ENCODE measurements at places on chromosomes 7 and 10.

- DNase-seq = no peak
Observed at GRCh38 chr10:63058236-63058635, 74.9 kb upstream of the NRBF2 start.

GRCh38 chr7:51238981-51239495 lies 77.6 kb downstream of the COBL start:
- no peak for DNase-seq

DNA sequence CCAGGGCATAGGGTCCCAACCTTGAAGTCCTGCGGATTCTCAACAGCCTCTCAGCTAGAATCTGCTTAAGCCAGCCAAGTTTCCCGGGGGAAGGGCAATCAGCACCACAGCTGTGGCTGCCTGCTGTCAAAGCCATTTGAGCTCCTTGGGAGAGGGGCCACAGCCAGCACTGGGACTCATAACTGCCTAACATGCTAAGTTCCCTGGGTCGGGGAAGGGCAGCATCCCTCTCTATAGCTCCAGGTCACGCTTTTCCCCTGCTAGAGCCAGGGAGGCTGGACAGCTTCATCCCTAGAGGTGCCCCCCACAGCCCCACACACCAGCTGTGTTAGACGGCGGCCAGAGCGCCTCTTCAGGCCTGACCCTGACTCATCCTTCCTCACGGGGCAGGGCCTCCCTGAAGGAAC lies 49.6 kb upstream of the PDE1C start:
- DNase-seq = peak; percentile 21

- DNase-seq = no peak
Observed at GRCh38 chr7:55912748-55913158, 25.5 kb downstream of the ZNF713 start.

GRCh38 chr7:127513311-127513710 lies 72.1 kb downstream of the GCC1 start:
- DNase-seq = no peak

DNA sequence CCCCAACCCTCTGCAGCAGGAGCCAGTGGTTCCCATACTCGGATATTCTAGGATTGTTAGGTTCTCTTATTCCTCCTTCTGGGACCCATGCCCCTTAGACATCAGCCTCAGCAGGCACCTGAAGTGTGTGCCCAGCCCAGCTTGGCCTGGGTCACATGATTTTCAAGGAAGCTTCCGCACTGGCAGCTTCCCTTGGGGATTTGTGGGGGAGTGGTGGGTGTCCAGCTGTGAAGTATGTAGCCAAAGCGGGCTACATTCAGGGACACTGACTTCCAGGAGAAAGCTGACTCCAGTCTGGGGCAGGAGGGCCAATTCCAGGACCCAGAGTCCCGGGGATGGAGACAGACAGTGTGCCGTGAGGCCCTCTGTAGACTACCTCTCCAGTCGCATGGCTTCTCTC lies 1.3 kb downstream of the LDB1 start:
- DNase-seq = peak; percentile 35

GRCh38 chr7:105454095-105454747 lies 65.5 kb upstream of the SRPK2 start:
- DNase-seq = no peak

DNA sequence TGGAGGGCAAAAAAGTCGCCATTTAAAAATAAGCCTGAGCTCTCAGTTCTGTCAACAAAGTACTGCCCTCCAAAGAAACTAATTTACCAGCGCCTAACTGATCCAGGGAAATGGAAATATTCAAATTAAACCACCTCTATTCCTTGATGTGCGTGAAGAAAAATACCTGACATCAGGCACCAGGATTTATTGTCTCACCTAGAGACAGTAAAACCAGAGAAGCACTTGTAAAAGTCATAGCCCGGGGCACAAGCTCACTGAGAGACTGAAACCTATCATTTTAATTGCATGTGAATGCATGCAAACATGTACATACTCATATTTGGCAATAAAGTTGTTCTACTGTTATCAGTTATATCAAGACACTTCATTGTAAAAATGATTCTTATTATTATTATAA lies 147.3 kb upstream of the VSTM2A start:
- DNase-seq = no peak

GRCh38 chr10:86668297-86669165 lies at the start of gene LDB3:
LDB3 (plus strand) TSS chr10:86668511; CDS start chr10:86668692, 181 bp downstream.
- DNase-seq = peak; percentile 67

- DNase-seq = no peak
Observed at GRCh38 chr7:80923211-80923612, 4.4 kb upstream of the SEMA3C start.

DNA sequence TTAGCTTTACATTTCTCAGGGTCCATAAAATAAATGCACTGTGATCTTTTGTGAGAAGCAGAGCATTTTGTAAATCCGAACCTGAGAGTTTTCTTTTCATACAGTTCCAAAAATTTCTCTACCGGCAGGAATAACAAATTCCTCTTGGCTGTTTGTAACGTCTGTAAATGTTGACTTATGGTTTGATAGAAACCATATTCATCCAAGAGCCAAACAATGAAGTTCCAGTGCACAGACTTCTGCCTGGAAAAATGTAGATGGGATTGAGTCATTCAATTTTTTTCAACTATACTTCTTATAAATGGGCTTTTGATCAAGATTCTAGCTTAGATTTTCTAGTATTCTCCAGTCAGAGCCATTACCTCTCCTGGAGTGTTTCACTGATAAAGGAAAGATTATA lies 530.6 kb downstream of the TFEC start:
- DNase-seq = no peak

- DNase-seq = no peak
Observed at GRCh38 chr10:27601503-27601902, 97.4 kb downstream of the RAB18 start.
